ENCODE measurements at places on chromosomes 2 and 18.

DNA sequence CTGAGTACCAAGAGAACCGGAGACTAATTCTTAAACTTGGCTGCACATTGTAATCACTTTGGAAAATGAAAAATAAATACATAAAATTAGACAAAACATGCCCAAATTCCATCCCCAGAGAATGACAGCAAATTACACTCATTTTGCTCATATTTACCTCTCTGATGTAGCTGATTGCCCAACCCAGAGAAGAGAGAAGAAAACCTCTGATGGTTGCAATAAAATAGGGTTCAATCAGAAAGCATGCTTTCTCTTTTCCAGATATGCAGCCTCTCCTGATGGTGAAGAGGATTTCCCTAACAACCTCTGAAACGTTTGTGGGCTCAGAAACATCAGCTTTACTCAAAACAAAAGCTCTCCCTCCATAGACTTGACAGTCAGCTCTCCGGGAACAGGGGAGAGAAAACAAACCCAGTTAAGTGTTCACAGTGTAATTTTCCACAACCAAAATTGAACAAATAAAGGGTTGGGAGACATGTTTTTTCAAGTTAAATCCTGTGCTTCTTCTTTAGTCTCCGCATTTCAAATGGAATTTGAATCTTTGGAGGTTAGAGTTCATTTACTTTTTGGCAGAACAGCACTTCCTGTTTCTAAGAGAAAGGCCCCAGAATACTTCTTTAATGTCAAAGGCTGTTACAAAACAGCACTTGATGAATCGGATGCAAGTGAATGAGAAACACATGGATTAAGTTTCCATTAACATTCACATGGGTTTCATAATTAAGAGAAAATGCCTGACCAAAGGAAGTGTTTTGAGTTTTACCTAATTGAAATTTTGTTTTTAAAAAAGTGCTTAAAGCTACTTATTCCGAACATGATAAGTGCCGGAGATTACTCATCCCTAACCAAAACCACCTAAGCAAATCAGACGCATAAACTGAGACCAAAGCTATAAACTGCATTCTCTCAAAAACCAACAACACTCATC, 570.1 kb upstream of the SYT4 start:
- no peak for DNase-seq

DNA sequence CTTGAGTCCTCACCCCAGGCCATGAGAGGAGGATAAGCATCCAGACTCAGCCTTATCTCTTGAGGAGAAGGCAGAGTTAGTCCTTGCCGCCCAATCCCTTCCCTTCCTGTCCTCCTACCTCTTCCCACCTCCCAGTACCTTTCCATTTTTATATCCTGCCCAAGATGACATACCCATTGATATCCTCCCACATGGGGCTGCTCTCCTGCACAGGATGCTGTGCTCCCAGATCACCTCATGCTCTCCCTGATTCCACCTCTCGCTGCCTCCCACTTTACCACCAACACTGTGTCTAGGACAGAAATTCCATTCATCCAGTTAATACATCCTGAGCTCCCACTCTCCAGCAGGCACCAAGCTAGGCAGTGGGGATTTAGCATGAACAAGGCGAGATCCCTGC, 182.4 kb downstream of the GFPT1 start:
- no peak for DNase-seq

GRCh38 chr2:98576666-98577312, 31.5 kb downstream of the COA5 start:
- DNase-seq = no peak

GRCh38 chr2:128488434-128488833, 169.8 kb upstream of the HS6ST1 start:
- DNase-seq = no peak

DNA sequence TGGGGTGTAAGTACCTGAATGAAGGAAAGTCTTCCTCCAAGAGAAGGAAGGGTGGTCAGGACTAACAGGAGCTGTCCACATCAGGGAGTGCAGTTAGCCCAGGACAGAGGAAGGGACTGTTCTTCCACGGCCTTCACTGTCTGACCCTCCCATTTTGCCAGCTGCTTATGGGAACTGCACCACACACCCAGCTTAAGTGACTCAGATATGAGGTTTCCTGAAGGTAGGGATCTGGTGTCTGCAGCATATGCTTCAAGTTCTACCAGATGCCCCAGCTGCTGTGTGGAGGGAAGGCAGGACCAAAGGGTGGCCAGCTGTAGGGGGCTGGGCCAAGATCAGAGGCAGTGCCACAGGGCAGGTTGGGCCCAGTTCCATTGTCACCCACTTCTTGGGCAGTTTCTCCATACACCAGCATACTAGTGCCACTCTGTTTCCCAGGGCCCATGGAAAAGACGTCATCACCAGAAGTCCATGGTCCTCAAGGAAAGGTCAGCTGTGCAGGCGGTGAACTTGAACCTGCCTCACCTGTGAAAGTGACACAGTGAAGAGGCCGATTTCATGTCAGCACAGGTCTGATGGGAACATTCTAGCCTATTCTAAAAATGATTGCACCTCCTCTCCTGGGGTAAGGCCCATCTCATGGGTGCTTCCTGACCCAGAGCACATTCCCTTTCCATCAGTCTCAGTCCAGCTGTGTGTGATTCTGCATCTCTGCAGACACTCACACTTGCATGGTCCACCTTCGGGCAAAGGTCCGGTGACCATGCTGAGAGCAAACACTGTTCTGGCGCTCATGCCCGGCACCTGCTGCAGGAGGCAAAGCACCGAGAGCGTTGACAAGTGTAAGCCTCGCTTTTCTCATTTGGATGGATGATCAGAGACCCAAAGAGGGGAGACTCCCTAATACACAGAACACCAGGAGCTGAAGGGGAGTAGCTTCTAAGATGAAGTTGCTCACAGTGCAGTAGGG, 68.0 kb downstream of the ACAA2 start:
- DNase-seq = no peak

DNA sequence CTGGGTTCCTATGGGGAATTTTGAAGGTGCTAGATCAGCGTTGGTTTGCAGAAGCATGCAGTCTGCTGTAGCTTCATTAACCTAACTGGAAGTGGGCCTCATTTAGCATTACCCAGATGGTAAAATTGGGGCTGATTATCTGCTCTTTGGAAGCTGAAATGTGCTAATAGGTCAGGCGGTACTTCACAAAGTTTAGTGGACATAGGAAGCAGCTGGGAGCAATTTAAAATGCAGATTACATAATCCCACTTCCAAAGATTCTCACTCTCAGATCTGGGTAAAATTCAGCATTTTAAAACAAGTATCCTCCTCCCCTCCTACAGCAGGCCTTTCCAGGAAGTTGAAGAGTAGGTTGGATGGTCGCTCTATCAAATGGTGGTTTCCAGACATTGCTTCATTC, 907.0 kb downstream of the CPS1 start:
- no peak for DNase-seq

- DNase-seq = no peak
Observed at GRCh38 chr18:80210312-80211083, 36.8 kb downstream of the PARD6G start.

- DNase-seq = no peak
Observed at GRCh38 chr18:61605376-61606067, 272.3 kb downstream of the CDH20 start.

GRCh38 chr2:64594226-64594989, 59.3 kb downstream of the SERTAD2 start:
- no peak for DNase-seq

DNA sequence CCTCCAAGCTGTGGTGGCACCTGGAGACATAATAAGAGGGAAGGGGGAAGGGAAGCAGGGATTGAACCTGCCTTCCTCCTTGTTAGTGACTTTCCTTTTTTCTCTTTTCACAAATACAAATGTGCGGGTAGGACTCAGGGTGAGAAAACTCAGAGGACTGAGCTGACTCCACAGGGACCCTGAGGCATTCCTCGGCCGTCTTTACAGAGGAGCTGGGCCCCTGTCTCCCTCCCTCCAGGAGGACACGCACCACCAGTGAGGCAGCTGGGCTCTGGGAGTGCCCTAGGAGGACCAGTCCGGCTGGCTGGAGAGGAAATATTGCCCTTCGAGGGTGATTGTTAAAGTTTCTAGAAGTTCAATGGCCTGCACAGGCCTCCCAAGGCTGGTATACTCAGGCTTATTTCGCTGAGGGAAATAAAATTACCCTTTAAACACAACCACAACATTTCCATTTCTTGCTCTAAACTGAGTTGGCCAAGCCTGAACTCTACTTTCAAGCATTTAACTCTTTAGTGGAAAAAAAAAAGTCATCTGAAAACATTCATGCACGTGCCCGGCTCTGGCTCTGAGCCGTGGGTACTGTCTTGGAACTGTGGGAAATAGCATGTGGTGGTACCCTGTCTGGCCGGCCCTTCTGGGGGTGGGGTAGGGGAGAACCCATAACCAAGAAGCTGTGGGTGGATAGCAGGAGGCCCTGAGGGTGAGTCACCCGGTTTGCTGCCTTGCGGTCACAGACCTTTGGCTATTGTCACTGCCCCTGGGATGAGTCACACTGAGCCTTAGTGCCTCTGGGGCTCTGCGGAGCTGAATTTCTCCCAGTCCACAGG, 116.0 kb downstream of the COPS8 start:
- no peak for DNase-seq

DNA sequence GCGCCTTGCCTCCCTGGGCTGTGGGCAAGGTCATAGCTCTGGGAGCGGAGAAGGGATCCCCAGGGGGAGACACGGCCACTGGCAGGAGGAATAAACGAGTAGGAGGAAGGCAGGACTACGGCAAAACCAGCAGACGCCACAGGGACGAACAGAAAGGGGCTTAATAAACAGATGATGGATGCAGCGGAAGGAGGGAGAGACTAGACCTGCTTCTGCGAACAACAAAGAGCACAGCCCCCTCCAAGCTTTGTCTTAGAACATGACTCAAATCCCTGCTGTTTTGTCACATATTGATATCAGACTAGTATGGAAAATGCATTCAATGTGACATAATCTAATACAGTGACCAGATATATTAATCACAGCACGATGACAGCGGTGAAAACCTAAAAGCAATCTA, 155.9 kb upstream of the TPO start:
- no peak for DNase-seq

DNA sequence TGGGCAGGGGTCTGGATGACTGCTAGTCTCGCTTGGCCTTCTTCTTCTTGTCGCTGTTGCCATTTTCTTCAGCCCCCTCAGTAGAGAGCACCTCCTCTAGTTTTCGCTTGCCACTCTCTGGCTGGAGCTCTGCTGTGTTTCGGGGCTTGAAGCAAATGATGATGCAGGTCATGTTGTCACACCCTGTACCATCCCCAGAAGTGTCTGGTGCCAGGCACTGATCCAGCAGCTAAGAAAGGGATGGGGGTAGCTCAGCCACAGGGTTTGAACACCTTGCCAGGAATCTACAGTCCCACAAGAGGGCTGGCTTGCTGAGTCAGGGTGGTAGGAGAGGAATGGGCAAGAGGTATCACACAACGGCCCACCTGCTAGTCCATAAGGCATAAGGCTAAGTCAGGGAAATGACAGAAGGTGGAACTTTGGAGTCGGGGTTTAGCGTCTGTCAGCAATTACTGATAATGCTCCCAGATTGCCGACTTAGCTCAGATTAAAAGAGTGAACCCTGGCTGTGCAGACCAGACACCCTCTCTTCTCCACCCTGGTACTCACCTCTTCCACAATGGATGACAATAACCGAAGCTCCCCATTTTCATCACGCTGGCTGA, 1.1 kb upstream of the ZNF513 start:
- no peak for DNase-seq

DNA sequence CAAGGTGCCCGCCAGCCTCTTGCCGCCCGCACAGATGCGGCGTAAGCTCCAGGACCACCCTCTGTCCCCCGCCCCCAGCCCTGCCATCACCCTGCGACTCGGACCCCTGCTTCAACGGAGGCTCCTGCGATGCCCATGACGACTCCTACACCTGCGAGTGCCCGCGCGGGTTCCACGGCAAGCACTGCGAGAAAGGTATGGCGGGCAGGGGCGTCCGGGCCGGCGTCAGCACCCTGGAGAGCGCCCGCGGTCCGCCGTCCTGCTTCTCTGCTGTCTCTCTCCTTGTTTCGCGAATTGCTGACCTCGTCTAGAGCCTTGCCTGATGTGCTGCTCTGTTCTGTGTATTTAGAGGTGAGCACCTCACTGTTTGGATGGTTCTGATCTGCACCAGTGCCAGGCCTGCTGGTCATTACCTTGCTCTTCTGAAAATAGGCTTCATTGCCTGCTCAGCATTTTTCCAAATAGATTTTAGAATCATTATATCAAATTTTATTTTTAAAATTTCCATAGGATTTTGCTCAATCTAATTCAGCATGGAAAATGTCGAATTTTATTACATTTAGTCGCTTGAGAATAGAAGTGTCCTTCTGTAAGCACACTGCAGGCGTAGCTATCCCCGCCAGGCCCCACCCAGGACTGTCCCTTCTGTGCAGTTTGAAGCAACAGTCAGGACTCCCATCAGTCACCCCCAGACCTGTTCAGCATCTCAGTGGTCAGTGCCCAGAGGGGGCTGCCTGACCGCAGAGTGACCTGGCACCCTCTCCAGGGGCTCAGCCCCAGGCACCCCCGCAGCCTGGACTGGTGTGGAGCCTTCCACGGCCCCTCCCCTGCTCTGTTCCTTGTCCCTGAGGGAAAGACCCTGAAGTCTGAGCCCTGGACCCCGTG, 51.6 kb downstream of the SNED1 start:
- no peak for DNase-seq

- no peak for DNase-seq
Observed at GRCh38 chr2:239042551-239043320, 194.9 kb downstream of the TWIST2 start.

GRCh38 chr2:150630587-150631235, 143.2 kb upstream of the RND3 start:
- no peak for DNase-seq

DNA sequence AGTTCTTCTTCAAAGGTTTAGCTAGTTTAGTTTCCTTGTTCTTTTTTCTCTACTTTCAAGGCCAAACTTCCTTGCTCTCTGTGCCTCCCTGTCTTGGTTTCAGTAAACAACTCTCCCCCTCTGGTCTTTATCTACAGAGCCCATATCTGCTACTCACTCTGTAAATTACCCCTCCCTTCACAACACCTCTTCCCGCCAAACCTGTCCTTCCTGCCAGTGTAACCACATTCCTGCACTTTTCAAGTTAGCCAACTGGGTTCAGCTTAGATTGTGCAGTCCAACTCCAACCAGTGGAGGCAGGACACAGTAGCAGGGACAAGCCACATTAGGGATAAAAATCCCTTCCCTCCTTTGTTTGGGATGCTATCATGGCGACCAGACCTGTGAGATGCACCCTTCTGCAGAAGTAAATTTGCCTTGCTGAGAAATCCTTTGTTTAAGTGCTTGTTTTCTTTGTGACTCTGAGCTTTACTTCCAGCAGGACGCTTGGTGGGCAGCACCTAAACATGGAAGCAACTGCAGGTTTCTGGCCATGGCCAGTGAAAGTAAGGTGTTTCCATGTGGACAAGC, 706.0 kb downstream of the KCNJ3 start:
- no peak for DNase-seq

DNA sequence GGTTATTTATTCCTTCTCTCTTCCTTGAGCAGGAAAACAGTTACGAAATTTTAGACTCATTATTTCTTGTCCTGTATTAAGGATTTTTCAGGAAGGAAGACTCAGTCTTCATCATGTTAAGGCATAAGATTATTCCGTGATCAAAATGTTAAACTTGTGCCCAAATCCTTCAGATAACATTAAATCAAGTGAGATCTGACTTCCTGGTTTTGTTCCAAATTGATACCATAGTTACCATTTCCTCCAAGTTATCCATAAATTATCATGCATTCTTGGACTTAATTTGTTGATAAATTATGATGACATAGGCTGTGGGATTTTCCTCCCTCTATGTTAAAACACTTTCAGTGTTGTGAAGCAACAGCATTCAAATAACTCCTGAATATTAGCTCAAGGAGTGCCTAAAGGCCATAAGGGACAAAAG, 31.9 kb downstream of the EFEMP1 start:
- no peak for DNase-seq
